Fibroblast of the conjunctiva (primary cell): ENCODE measurements at places on chromosomes 2 and 18.
A peak's percentile ranks its signal among the peaks of the same experiment; 100 is the strongest.

- DNase-seq: peak; percentile 53
Observed at GRCh38 chr2:198214114-198214596, 409.8 kb downstream of the PLCL1 start.

DNA sequence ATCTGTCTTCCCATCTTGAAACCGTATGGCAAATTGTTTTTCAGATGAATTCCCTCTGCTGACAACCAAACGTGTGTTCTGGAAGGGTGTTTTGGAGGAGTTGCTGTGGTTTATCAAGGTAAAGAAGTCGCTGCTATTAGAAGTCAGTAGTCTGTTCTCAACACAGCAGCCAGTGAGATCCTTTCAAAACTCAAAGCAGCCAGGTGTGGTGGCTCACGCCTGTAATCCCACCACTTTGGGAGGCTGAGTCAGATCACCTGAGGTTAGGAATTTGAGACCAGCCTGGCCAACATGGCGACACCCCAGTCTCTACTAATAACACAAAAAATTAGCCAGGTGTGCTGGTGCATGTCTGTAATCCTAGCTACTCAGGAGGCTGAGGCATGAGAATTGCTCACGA is 2.1 kb downstream of the TYMS start:
- no peak for DNase-seq

DNA sequence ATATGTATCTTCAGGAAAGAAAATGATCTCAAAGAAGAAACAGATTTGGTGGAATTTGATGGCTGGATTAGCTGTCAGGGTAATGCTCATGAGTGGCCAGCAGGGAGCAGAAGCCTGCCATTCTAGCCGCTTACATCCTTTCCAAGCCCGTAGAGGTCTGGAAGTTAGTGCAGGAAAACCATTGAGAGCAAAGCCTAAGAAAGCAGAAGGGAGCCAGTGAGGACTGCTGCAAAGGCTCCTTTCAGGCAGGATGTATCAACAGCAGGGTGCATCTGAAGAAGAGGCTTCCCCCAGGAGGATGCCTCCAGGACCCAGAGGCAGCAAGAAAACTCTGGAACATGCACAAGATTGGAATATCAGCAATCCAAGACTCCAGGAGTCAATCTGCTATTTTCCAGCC is 22.9 kb upstream of the LBH start:
- DNase-seq: peak; percentile 76

DNA sequence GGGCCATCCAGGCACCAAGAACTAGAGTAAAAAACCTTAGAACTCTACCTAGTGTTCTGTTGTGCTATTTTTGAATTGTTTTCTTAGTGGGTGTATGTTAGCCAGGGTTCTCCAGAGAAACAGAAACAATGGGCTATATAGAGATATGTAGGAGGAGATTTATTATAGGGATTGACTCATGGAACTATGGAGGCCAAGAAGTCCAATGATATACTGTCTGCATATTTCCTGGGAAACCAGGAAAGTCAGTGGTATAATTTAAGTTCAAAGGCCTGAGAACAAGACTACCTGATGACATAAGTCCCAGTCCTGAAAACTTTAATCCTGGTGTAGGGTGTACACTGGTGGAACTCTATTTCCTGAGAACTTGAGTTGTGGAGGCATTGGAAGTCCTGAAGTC is 108.7 kb upstream of the ACVR1 start:
- no peak for DNase-seq

- DNase-seq: no peak
Observed at GRCh38 chr2:84876369-84876768, 4.5 kb downstream of the TRABD2A start.

DNA sequence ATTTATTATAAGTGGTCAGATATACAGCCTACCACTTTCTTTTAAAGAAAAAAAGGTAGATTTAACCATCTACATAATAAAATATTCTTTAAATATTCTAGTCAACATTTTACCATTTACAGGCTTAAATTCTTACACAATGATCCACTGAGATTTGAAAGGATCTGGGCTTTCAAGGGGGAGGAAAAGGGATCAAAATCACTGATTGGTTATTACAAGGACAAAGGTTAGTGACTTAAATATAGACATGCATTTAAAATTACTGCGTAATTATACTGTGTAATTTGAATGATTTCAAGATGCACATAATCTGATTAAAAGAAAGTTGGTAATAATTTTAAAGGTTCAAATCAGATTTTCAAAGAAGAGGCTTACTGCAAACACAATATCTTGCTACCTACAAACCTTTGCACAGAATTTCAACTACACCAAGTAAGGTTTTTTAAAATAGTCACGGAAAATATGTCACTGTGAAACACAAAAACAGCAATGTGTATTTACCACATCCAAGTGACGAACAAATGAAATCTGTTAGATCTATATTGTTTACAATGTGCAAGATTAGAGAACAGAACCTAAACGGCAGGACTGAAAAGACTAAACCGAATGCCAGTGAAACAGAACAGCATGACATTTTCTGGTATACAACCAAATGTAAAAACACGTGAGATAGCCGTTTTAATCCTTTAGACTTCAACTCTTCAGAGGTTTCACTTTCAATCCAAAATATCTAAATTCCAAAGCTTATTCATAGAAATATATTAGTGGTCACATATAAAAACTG is 40.8 kb downstream of the RTN4 start:
- DNase-seq: no peak
